Activated naive CD8-positive, alpha-beta T cell treated with anti-CD3 and anti-CD28 coated beads for 36 hours (primary cell): ENCODE measurements at places on chromosomes 4 and X. TPM values are rescaled to one million over a fixed set of nuclear protein-coding genes. Genes with fewer than 3 reads are reported as not detected.

- DNase-seq = no peak
Observed at GRCh38 chr4:156496797-156497196, 474.8 kb downstream of the PDGFC start.

DNA sequence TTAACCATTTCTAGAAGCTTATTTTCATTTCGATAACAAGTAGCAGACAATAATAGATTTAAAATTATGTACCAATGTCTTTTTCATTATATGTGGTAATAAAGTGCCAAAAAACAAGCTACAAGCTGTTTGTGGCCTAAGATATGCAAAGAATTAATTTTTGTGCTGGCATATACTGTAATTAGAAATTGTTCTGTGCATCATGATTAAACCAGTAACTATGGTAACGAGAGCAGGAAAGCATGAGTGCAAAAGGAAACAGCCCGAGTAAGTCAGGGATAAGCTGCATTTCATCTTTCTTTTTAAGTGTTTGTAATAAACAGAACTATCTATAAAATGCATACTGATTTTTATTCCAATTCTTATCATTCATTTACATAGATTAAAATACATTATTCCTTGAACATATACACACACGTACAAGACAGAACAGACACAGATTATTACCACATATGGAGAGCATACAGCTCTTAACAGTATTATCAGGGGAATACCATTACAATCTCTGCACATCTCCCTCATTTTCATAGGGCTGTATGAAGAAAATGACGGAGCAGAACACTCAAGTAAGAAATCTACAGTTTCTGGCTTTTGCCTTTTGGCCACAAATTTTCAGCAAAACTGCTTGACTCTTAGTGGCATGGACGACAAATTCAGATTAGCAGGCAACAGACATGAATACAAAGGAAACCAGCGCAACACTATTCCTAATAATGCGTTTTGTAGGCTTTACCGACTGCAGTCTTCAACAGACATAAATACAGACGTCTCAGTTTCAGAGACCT is 121.3 kb upstream of the WDR17 start:
- no peak for DNase-seq

DNA sequence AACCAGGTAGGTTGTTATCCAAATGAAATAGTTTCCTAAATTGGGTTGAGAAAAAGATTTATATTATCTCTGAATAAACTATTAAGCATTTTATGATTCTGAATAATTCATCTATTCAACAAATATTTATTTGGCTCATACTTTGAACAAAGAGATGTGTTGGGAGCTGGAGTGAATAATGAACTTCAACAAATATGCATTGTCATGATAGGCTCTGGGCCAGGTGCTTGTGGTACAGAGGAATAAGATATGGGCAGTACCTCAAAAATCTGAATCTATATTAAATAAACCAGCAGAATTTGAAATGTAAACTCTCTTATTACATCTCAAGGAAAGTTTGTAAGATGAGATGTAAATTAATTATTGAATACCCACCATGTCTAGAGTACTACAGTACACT is 75.7 kb upstream of the DCLK2 start:
- DNase-seq = no peak

DNA sequence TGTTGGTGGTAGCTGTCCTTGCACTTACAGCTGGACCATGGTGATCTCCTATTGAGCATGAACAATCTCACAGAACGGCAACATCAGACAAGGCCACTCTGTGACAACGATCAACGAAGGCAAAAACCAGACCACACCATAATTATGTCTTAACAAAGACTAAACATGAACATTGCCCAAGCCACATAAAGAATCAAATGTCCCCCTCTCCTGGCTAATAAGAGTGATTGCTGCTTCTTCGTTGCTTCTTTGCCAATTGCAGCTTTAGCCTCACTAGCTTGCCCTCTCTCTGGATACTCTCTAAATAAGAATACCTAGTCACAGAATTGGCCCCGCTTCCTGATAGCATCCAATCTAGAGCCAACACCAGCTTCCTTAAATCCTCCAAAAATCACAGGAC is 41.5 kb upstream of the PGRMC1 start:
- DNase-seq = no peak

DNA sequence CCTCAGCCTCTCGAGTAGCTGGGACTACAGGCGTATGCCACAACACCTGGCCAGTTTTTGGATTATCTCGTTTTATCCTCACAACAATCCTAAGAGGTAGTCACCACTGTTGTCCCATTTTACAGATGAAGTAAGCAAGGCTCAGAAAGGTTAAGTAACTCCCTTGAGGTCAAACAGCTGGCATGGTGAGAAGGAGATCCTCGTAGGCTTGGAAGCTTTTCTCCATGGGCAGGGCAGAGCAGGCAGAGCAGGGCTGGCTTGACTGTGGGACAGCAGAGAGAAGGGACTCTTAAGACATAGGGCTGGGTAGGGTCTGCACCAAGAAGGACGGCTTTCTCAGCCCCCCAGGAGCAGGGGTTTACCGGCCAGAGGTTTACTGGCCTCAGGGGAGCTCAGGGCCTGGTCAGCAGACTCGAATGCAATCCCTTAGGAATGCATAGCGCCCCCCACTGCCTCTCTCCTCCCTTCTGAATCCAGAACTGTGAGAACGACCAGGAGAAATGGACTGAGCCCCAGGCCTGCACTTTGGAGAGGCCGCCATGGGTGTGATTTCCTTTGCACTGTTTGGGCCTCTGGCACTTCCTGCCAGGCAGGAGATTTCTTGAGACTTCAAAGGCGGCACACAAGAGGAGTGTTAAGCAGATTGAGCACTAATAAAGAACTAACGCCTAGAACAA is 14.0 kb upstream of the CDKN2AIP start:
- DNase-seq = peak; percentile 11

- no peak for DNase-seq
Observed at GRCh38 chr4:94519019-94519418, 67.3 kb downstream of the PDLIM5 start.

DNA sequence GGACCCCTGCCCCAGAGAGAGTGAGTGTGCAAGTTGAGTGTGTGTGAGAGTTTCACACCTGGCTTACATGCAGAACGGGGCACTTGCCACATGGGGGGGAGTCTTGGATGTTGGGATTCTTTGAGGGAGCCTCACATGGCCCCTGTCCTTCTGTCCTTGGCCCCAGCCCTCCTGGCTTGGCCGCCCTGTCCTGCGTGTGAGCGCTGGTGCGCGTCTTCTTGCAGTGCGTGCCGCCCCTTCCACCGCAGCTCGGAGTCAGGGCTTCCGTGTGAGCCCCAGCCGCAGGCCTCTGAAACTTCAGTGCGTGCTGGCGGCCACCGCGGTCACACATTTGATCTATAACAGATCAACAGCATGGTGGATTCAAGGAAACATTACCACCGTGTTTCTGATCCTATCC is 30.1 kb upstream of the HGFAC start:
- no peak for DNase-seq

- DNase-seq = no peak
Observed at GRCh38 chr4:126560794-126561193, 1072.0 kb upstream of the INTU start.

GRCh38 chr4:55291227-55291640 is 54.8 kb upstream of the SRD5A3 start:
- DNase-seq = no peak

DNA sequence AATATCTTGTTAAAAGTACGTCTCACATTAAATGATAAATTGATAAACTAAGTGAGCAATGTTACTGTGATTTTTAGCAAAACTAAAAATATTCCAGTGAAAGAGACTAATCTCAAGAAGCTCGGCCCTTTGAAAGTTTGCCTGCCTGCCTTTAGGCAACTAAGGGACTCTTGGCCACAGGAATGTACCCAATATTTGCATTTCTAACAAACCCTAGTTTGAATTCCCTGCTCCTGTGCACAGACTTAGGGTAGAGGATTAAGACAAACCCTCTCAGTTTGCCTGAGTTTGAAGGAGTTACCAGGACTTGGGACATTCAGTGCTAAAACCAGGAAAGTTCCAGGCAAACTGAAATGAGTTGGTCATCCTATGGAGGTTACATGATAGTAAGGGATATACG is 157.1 kb downstream of the SCFD2 start:
- no peak for DNase-seq

DNA sequence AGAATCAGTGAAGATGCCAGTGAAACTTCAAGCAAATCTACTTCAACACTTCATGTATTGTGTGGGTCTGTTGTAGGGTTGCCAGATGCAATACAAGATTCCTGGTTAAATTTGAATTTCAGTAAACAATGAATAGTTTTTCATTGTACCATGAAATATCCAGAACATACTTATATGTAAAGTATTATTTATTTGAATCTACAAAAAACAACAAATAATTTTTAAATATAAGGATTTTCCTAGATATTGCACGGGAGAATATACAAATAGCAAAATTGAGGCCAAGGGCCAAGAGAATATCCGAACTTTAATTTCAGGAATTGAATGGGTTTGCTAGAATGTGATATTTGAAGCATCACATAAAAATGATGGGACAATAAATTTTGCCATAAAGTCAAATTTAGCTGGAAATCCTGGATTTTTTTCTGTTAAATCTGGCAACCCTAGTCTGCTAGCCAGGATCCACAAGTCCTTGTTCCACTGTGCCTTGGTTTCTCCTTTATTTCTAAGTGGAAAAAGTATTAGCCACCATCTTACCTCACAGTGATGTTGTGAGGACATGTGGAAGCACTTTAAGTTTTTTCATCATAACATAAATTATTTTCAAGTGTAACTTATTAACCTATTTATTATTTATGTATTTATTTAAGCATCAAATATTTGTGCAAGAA is 2.3 kb downstream of the CXCL8 start:
- DNase-seq = no peak

GRCh38 chr4:115972967-115973366 is 859.5 kb upstream of the NDST4 start:
- no peak for DNase-seq

- DNase-seq = no peak
Observed at GRCh38 chrX:110284159-110284558, 33.7 kb downstream of the AMMECR1 start.

DNA sequence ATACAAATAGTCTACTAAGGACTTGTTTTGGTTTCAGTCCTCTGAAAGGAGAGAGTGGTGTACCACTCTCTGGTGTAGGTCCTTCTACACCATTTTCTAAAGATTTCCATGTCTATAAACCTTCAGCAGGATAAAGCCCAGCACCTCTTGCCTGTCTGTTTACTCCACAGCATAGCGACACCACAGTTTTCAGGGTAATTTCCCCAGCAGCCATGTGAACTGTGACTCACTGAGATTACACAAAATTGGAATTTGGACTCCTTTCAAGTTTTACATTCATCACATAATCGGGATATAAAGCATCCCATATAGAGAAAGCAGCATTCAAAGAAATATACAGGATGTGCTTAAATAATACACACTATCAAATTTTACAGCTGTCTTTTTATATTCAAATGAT is 229.6 kb downstream of the PRDM5 start:
- no peak for DNase-seq

DNA sequence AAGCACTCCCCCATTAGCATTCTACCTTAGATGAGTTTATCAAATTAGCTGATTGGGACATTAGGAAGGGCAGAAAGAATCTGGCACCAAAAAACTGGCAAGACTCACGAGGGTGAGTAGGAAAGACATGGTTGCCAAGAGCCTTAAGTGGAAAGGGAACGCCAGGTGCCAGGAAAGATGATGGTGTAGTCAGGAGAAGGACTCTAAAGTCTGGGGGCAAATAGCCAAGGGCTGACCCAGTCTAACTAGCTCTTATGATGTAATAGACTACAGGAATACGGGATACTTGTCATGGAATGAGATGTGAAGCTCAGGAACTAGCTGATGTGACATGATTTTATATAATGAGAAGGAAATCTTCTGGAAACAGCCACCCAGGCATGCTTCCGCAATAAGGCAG is 94.8 kb downstream of the MBNL3 start:
- DNase-seq = no peak

DNA sequence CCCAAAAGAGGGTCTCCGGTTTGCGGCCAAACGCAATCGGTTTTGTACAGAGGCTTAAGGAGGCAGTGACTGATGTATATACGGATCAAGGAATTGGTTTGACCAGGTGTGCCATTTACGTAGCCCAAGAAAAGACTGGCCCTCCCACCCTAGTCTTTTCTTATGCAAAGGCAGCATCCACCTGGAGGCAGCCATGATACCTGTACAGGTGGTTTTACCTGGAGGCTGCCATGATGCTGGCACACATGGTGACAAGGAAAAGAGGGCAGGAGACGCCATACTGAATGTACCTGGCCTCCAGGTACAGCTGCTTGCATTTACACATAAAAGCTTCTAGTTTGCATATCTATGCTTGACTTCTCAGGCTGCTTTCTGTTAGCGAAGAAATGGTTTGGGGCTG is 917.7 kb upstream of the INTU start:
- no peak for DNase-seq

- DNase-seq = no peak
Observed at GRCh38 chrX:137236837-137237236, 203.0 kb upstream of the GPR101 start.

DNA sequence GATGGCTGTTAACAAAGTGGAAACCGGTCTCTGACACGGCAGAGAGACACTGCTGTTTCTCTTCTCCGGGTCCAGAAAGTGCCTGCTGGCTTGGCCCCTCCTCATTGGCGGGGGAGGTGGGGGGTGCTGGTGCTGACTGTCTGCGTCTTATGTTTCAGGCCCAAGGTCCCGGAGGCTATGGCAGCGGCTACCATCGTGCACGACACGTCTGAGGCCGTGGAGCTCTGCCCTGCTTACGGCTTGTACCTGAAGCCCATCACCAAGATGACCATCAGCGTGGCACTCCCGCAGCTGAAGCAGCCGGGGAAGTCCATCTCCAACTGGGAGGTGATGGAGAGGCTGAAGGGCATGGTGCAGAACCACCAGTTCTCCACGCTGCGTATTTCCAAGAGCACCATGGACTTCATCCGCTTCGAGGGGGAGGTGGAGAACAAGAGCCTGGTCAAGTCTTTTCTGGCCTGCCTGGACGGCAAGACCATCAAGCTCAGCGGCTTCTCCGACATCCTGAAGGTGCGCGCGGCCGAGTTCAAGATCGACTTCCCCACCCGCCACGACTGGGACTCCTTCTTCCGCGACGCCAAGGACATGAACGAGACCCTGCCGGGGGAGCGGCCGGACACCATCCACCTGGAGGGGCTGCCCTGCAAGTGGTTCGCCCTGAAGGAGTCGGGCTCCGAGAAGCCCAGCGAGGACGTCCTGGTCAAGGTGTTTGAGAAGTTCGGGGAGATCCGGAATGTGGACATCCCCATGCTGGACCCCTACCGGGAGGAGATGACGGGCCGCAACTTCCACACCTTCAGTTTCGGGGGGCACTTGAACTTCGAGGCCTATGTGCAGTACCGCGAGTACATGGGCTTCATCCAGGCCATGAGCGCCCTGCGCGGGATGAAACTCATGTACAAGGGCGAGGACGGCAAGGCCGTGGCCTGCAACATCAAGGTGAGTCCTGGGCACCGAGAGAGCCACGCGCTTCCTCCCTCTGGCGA is 2.2 kb downstream of the AKAP17A start:
- DNase-seq = no peak

KDM5C gene
- total RNA-seq = 78.1 TPM

RNF150 gene
- total RNA-seq = 0.02 TPM

DHX15 gene
- 236 TPM for total RNA-seq

CENPVL2 gene
- not detected for total RNA-seq

SLC4A4 gene
- 0.06 TPM for total RNA-seq

GPM6B gene
- not detected for total RNA-seq

GLRA3 gene
- not detected for total RNA-seq

MAGEA4 gene
- total RNA-seq = not detected

HPSE gene
- total RNA-seq = 7.8 TPM

SLC16A2 gene
- 0.68 TPM for total RNA-seq

PKD2 gene
- total RNA-seq = 4.4 TPM

USP27X gene
- total RNA-seq = 1.8 TPM
